ENCODE measurements at places on chromosomes 7 and 10. TPM values are rescaled to one million over a fixed set of nuclear protein-coding genes. Genes with fewer than 3 reads are reported as not detected.

The PDZD7 gene
- 2.2 TPM for total RNA-seq

The TWIST1 gene
- 5.7 TPM for total RNA-seq

The TMEM130 gene
- total RNA-seq: 8.9 TPM

The CDK14 gene
- 30.2 TPM for total RNA-seq

The CD36 gene
- 2.6 TPM for total RNA-seq

The CTAGE8 gene
- total RNA-seq: 0.98 TPM

The CCDC172 gene
- total RNA-seq: not detected

The FAM180A gene
- not detected for total RNA-seq

The FZD8 gene
- 30.9 TPM for total RNA-seq

The IKZF1 gene
- 0.60 TPM for total RNA-seq
